ENCODE measurements at places on chromosomes 7 and 10.

- DNase-seq, result no peak
Observed at GRCh38 chr7:117068511-117069145, 115.3 kb downstream of the ST7 start.

DNA sequence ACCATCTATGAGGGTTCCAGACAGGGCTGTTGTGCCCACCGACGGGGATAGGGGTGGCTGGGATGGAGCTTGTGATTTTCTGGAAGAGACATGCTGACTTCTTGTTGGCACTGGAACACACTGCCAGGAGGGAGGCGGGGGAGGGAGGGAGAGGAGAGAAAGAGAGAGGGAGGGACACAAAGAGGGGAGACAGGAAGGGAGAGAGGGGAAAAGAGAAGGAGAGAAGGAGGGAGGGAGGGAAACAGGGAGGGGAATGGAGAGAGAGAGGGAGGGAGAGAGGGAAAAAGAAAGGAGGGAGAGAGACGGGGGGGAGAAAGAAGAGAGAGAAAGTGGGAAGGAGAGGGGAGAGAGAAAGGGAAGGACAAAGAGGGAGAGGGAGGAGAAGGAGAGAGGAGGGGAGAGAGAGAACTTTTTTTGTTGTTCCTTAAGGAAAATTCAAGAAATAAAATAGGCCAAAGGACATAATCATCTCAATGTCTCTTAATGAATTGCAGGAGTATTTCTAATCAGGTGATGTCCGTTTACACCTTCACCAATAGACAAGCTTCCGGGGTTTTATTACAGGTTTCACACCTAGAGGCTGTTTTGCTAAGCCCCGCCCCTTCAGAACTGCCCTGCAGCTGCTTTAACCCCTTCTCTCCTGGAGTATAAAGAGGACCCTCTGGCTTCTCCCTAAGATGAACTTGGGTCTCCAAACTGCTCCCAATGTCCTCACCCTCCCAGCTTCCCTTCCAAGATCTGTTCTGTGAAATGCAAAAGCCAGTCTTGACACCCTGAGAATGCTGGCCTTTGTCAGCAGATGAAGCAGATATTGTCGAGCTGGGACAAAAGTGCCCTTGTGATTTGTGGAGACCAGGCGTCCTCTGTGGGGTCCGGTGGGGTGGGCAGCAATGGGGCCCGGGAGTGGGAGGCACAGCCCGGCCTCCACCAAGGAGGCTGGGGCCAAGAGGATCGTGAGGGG, 82.0 kb upstream of the GTF2IRD1 start:
- DNase-seq, result no peak

- DNase-seq, result no peak
Observed at GRCh38 chr10:91313796-91314485, 93.5 kb downstream of the PCGF5 start.

GRCh38 chr7:33700001-33700899, 205.1 kb upstream of the BMPER start:
- DNase-seq, result no peak

DNA sequence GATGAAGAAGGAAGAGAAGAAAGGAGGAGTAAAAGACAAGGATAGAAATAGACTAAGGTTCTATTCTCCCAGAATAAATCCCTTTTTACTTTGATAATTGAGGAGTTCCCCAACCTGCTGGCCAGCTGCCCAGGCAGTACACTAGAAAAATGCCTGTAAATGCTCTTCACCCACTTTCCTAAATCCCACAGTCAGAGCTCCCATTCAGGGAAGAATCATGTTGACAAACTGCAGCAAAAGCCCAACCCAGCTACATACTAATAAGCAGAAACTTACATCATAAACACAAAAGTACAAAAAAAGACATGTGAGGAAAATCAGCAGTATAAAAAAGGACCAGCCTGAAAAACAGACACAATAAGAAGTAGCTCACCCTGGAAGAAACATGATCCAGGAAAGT, 15.8 kb upstream of the KDM7A start:
- DNase-seq, result no peak

GRCh38 chr7:28174901-28175661, 5.5 kb downstream of the JAZF1 start:
- DNase-seq, result no peak

Data from stimulated activated CD4-positive, alpha-beta T cell treated with anti-CD3 and anti-CD28 coated beads, Interleukin-4, amount 100 ng/mL, for 24 hours (primary cell).